ENCODE measurements at places on chromosomes 2 and 18. TPM values are rescaled to one million over a fixed set of nuclear protein-coding genes. Genes with fewer than 3 reads are reported as not detected.

CRYGD gene
- total RNA-seq = not detected

PSMA8 gene
- total RNA-seq = 1.7 TPM

UBR3 gene
- 19.5 TPM for total RNA-seq

TEX44 gene
- total RNA-seq = not detected

INHA gene
- total RNA-seq = not detected

C2orf15 gene
- 0.82 TPM for total RNA-seq

IFIH1 gene
- 15.8 TPM for total RNA-seq

LMAN1 gene
- 114 TPM for total RNA-seq

CTNNA2 gene
- not detected for total RNA-seq

CAPN14 gene
- total RNA-seq = 0.29 TPM

CD8B2 gene
- total RNA-seq = 4.2 TPM

BOLL gene
- total RNA-seq = not detected

COMMD1 gene
- total RNA-seq = 32.7 TPM

FSHR gene
- not detected for total RNA-seq

SP3 gene
- 84.8 TPM for total RNA-seq

CGREF1 gene
- 4.7 TPM for total RNA-seq

TXNDC2 gene
- total RNA-seq = not detected

ADRA2B gene
- 0.34 TPM for total RNA-seq

KCNS3 gene
- not detected for total RNA-seq

ALPP gene
- not detected for total RNA-seq

MERTK gene
- total RNA-seq = 0.65 TPM

CENPA gene
- 27.8 TPM for total RNA-seq

ANO7 gene
- total RNA-seq = 3.1 TPM

PROC gene
- not detected for total RNA-seq

SERPINB7 gene
- total RNA-seq = not detected

GREB1L gene
- total RNA-seq = not detected
